ENCODE measurements at places on chromosomes 5 and 9. TPM values are rescaled to one million over a fixed set of nuclear protein-coding genes. Genes with fewer than 3 reads are reported as not detected.

GRCh38 chr5:16490911-16491310, 25.3 kb upstream of the ZNF622 start:
- no peak for DNase-seq

DNA sequence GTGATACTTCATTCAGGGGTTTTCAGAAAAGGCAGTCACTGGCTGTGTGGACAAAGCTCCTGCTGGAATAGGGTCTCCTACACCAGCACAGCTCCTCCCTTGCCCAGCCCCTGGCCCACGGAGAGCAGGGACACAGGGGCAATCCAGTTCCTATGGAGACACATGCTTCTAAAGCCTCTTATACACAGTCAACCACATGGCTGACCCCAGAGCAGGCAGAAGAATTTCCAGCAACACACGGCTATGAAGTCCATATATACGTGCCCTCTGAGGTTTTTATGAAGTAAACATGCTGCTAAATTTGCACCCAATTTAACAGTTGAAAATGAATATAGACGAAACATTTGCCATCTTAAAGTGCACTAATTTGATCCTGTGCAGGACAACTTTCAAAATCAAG, 19.4 kb downstream of the PSMB7 start:
- DNase-seq: no peak

DNA sequence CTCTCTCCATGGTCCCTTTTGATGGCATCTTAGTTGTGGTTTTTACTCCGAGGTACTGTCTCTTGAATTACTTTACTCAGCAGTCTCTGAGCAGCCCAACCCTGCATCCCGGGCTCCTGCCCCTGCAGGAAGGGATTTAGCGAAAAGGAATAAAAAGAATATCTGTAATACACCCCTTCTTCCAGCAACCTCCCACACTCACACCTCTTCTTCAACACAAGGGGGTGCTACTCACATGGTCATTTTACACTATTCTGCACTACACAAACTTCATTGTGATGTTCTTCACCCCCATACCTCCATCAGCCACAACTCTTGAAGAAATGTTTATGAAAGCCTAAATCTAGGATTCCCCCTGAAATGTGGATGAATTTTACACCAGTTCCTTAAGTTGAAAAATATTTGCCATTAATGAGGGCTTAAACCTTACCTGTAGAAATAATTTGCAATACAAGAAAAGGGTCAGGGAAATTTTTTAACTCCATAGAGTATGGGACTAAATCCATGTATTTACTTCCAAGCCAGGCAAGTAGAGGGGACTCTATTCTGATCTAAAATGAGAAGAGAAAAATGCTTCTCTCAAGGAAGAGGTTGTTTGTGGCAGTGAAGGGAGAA, 26.0 kb downstream of the TPD52L3 start:
- DNase-seq: no peak

DNA sequence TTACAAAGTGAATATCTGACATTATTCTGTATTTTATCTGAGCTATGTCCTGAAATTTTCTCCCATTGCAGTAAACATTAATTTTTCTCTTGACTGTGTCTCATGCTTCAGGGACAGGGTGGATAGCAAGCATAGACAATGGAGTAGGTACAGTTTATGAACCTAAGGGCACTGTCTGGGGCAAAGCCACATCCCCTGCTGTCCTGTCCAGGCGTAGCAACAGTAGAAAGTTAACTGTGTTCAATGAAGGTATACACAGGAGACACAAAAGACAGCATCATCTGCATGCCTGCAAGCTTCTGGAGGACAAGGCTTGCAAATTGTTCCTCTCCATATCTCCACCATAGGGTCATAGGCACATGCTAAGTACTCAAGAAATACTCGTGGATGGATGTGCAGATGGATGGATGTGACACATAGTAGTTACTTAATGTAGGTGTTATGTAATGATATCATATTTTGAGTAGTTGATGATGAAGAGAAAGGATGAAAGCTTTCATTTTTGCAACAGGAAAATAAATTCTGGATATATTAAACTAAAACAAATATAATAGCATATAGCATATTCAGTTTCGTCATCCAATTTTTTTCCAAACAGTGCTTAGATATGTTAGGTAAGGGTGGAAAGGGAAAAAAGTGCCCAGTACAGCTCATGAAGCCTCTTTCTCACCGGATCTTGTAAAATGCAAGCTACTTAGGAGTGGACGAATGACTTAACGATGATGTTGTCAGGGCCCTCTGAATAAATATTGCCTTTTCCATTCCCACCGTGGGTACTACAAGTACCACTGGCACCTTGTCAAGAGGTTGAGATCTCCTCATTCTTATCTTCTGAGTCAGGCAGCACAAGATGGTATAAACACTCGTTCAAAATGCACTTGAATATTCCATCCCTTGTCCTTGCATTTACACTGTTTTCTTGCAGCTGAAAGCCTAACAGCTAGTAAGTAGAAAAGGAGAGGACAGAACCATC, 19.9 kb upstream of the ZSWIM6 start:
- DNase-seq: no peak

DNA sequence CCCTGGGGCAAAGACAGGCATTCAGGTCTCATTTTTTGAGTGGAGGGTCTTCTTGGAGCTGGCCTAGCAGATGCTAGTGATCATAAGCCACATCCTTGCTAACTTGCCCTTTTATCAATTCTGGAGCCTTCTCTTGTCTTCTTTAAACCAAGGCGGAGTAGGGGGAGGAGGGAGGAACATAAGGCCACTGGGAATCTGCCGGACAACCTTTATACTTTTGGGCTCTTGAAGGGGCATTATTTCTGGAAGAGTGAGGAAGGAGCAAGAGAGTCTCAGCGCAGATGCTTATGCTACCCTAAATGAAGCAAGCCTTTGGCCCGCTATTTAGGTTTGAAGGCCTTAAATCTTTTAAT, 2.0 kb downstream of the TMEFF1 start:
- no peak for DNase-seq

DNA sequence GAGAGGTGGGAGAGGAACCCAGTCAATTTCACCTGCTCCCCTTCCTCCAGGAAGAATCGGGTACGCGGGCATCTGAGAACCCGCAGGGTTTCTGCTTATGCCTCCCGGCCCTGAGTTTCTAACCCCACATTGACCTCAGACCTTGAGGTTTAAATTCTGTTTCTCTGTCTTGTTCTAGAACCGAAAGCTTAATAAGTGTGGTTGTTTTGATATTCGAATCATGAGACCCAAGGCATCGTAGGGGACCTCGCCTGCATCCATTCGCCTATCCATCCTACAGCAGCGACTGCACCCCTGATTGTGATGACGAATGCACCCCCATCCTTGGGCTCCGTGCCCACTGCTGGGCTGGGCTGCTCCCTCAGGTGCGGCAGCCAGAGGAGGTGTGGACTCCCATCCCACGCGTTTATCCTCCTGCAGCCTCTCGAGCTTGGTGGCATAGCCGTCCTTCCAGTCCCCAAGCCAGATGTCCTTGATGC, 80.8 kb upstream of the IER5L start:
- no peak for DNase-seq

DNA sequence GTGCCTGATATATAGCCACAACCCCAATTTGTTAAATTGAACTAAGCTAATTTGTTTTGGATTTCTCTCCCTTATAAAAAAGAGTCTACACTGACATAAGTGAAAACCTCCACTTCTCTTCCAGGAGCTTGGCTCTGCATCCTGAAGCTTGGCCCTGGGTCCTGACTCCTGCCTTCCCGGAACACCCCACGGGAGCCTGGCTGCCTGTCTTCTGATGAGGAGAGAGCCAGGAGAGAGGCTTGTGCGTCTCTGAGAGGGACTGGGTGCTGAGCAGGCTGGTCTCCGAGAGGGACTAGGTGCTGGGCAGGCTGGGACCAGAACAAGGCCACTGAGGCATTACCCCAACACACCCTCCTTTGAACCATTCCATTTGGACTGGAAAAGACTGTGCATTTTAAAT, 6.5 kb upstream of the PTGES start:
- no peak for DNase-seq

ANGPTL2 gene
- 11.4 TPM for polyA plus RNA-seq

NUTM2G gene
- 0.85 TPM for polyA plus RNA-seq

RNF183 gene
- 5.2 TPM for polyA plus RNA-seq

FCN2 gene
- polyA plus RNA-seq: 0.47 TPM

YTHDC2 gene
- 34.7 TPM for polyA plus RNA-seq

ALDH7A1 gene
- polyA plus RNA-seq: 172 TPM

AHRR gene
- 1.6 TPM for polyA plus RNA-seq

ARHGEF28 gene
- polyA plus RNA-seq: 51.1 TPM

PITX1 gene
- polyA plus RNA-seq: not detected

Data from right renal cortex interstitium (tissue), 3 donors.